ENCODE measurements at places on chromosomes 12 and 14. TPM values are rescaled to one million over a fixed set of nuclear protein-coding genes. Genes with fewer than 3 reads are reported as not detected.

HAL gene
- total RNA-seq, result 0.18 TPM

CLEC4D gene
- not detected for total RNA-seq

GPR65 gene
- 2.2 TPM for total RNA-seq

MYL2 gene
- not detected for total RNA-seq

ZDHHC22 gene
- 0.03 TPM for total RNA-seq

TEAD4 gene
- total RNA-seq, result 51.2 TPM

GRCh38 chr12:6635856-6636531 is at the start of gene LPAR5:
TSS of gene LPAR5 (minus strand) at chr12:6635959. CDS start at chr12:6621248, 14,711 bp downstream.
- peaks cover 3% of the 10 kb centered on the region for H3K4me1 ChIP-seq
- no peaks in the 10 kb centered on the region for H3K27me3 ChIP-seq
- no peak within 1 kb of the TSS for H3K4me3 ChIP-seq
- DNase-seq, result no peak

- H3K27me3 ChIP-seq, result no peaks in the 10 kb centered on the region
- no peak for DNase-seq
- H3K4me3 ChIP-seq, result no peak overlapping the region
Observed at GRCh38 chr12:120261951-120262851, 3.3 kb downstream of the PXN start.

DNA sequence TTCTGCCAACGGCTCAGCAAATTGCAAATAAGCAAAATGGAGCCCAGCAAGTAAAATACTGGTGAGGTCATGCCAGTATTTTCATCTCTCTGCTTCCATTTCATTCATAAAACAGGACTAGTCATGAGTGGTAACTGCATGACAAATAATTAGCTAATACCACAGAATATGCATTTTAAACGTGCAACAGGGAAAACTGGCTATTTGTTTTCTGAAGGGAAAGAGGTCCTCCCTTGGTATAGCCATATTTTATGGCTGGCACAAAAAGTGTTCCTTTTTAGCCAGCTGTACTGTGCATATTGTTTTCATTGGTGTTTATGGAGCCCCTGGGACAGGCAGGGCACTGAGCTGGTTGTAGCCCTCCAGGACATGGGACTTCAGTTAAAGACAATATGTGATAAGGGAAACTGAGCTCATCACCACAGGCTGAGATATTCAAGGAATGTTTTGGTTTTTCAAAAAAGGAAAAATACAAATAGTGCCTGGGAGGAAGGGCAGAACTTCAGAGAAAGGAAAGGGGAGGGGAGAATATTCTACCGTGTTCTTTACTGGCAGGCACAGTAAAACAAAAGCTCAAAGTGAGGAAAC is 26.1 kb upstream of the FOXN3 start:
- peak; percentile 78 for DNase-seq
- peak overlapping the region; percentile 78 for H3K27ac ChIP-seq
- H3K36me3 ChIP-seq, result no peaks in the 10 kb centered on the region

DNA sequence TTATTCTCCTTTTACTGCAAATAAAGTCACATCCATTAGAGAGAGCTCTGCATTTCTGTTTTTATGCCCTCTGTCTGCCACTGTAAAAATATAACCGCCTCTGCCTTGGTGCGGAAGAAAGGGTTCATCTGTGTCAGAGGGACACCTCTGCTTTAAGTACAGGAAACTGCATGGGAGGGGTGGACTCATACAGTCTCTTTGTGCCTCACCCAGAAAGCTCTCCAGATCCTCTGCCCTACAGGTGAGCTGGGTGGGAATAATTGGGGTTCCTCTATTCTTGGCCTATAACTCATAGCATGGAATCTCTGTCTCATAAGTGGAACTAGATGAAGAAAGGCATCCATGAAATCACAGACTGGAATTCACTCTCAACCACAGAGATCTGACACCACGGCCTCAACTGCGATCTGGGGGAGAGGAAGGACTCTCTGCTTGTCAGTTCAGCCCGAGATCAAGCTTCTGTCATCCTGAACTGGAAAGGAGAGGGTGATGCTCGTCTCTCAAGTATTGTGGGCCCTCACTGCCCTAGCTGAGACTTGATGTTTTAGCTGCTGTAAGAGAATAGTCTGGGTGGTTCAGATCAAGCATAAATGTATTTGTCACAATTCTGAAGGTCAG is 702.3 kb downstream of the TMEM121 start:
- no peak overlapping the region for H3K4me3 ChIP-seq
- no peaks in the 10 kb centered on the region for H3K36me3 ChIP-seq
- no peaks in the 10 kb centered on the region for H3K27me3 ChIP-seq

DNA sequence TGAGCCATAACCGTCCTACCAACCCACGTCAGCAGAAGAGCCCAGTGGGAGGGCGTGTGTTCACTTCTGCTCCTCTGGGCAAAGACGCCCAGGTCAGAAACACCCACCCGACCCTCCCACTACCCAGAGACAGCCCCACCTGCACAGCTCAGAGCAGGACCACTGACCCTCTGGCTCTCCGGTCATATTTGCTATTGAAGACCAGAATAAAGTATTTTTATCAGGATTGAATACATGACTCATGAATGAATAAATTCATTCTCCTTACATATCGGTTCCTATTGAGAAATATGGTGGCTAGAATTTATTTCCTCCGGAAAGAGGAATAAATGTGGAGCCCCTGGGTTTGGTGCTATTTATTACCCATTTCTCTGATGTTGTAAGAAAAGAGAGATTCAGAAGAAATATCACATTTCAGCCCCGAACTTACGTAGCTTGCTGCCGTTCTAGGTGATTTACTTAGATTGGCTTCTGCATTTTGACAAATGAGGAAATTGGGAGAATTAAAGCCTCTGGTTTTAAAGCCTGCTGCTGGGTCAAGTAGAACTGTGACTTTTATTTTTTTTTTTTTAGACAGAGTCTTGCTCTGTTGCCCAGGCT is 36.4 kb upstream of the P2RX7 start:
- H3K4me1 ChIP-seq, result peaks cover 8% of the 10 kb centered on the region
- no peak overlapping the region for H3K4me3 ChIP-seq
- no peak for DNase-seq
- no peaks in the 10 kb centered on the region for H3K27me3 ChIP-seq

DNA sequence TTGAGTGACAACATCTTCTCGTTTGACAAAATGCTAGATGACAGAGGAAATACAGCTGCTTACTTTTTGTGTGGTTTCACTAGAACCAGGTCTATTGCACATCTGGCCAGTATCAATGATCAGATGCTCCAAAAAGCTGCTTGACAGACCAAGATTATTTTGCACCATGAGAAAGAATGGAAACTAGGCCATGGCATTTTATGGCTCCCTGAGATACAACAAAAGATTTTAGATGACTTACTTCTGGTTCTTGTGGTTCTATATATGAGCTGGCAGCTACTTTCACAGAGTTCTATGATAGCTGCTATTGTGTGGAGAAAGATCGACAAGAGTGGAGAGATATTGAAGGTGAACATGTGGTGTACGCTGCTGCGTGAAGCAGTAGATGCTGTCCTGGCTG is 25.9 kb upstream of the PPFIBP1 start:
- no peaks in the 10 kb centered on the region for H3K27me3 ChIP-seq
- H3K4me1 ChIP-seq, result no peaks in the 10 kb centered on the region
- H3K4me3 ChIP-seq, result no peak overlapping the region
- no peak overlapping the region for H3K27ac ChIP-seq
- no peak for DNase-seq

- H3K27ac ChIP-seq, result no peak overlapping the region
- no peaks in the 10 kb centered on the region for H3K36me3 ChIP-seq
- H3K4me1 ChIP-seq, result no peaks in the 10 kb centered on the region
- H3K27me3 ChIP-seq, result no peaks in the 10 kb centered on the region
- H3K4me3 ChIP-seq, result no peak overlapping the region
Observed at GRCh38 chr12:1978078-1978862, 26.0 kb downstream of the DCP1B start.

- H3K27me3 ChIP-seq, result no peaks in the 10 kb centered on the region
- no peak for DNase-seq
- no peaks in the 10 kb centered on the region for H3K36me3 ChIP-seq
- peaks cover 4% of the 10 kb centered on the region for H3K4me1 ChIP-seq
Observed at GRCh38 chr12:26767865-26768264, 65.1 kb downstream of the ITPR2 start.

DNA sequence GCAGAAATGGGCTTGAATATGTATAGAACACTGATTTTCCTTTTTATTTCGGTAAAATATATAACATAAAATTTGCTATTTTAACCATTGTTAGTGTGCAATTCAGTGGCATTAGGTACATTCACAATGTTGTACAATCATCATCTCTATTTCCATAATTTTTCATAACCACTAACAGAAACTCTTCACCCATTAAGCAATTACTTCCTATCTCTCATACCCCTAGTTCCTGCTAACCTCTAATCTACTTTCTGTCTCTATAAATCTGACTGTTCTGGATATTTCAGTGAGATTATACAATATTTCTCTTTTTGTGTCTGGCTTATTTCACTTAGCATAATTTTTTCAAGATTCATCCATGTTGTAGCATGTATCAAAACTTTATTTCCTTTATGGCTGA is 8.9 kb upstream of the RNF212B start:
- no peak for DNase-seq
- no peaks in the 10 kb centered on the region for H3K36me3 ChIP-seq
- H3K27me3 ChIP-seq, result no peaks in the 10 kb centered on the region
- H3K27ac ChIP-seq, result no peak overlapping the region
- H3K4me1 ChIP-seq, result no peaks in the 10 kb centered on the region
- no peak overlapping the region for H3K4me3 ChIP-seq

DNA sequence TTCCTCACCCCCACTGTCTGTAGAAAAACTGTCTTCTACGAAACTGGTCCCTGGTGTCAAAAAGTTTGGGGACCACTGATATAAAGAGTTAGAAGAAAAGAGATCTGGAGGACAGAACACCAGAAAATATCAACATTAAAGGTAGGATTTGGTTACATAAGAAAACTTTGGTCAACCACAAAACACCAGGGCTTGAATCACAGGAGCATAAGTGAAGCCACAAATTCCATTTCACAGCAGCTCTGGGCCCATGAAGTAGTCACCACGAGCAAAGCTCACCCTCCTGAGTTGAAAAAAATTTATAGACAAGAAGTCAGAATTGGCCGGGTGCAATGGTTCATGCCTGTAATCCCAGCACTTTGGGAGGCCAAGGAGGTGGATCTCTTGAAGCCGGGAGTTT is 19.4 kb downstream of the RALGAPA1 start:
- no peak overlapping the region for H3K27ac ChIP-seq
- H3K4me1 ChIP-seq, result peaks cover 7% of the 10 kb centered on the region
- H3K36me3 ChIP-seq, result no peaks in the 10 kb centered on the region
- DNase-seq, result no peak
- no peak overlapping the region for H3K4me3 ChIP-seq

GRCh38 chr12:1108276-1108675 is 117.3 kb downstream of the ERC1 start:
- H3K27me3 ChIP-seq, result no peaks in the 10 kb centered on the region
- peaks cover 23% of the 10 kb centered on the region for H3K36me3 ChIP-seq
- no peak overlapping the region for H3K27ac ChIP-seq

GRCh38 chr14:59483363-59483762 is 845 bp downstream of the L3HYPDH start:
- H3K36me3 ChIP-seq, result peaks cover 46% of the 10 kb centered on the region
- H3K4me1 ChIP-seq, result peaks cover 30% of the 10 kb centered on the region
- peak overlapping the region; percentile 98 for H3K27ac ChIP-seq
- peak overlapping the region; percentile 89 for H3K4me3 ChIP-seq
- peak; percentile 65 for DNase-seq
- H3K27me3 ChIP-seq, result no peaks in the 10 kb centered on the region

DNA sequence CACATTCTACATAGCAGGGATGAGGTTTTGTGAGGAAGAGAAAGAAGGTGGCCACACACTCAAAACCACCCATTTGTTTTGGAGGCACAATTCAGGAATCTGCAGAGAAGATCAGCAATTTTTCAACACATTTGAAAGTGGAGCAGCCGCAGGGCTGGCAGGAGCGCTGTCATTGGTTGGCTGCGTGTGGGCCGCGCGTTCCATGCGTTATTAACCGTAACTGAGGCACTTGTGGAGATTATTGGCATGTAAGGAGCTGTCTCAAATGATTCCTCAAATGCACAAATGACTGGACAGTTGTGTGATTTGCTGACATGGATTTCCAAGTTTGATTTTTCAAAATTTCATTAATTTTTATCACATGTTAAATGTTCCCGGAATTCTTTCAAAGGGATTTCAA is 318.5 kb downstream of the TMEM132D start:
- no peak overlapping the region for H3K27ac ChIP-seq
- no peak overlapping the region for H3K4me3 ChIP-seq
- no peaks in the 10 kb centered on the region for H3K36me3 ChIP-seq

DNA sequence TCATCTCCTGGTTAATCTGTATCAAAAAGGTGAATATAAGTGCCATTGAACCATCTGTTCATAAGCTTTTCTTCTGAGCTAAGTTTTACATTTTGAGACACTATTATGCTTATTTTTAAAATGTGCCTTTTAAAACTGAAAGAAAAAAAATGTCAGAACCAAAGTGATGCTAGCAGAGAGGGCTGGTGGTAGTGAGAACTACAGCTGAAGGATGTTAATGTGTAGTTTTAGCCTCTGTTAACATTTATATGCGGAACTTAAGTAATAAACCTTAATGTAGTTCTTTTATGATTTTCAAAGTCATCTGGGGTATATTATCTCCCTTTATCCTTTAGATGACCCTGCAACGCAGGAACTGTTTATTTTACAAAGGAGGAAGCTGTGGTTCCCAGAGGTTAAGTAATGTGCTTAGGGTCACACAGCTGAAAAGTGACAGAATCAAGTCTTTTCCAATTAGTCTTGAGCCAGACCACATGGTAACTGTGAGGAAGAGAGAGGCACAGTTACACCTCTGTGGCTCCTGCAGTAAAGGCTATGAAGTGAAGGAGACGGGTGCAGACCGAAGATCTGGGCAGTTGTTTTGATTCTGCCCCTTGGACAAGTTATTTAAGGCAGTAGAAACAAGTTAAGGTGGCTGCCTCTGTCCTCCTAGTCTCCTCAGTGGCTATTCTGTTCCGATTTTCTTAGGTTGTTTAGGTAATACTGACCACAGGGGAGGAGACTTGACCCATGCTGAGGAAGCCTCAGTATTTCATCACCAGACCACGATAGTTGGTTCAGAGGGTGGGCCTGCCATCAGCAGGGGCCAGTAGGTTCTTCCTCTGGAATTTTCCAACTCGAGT is 23.9 kb downstream of the GNG2 start:
- H3K4me1 ChIP-seq, result peaks cover 11% of the 10 kb centered on the region
- no peaks in the 10 kb centered on the region for H3K36me3 ChIP-seq

DNA sequence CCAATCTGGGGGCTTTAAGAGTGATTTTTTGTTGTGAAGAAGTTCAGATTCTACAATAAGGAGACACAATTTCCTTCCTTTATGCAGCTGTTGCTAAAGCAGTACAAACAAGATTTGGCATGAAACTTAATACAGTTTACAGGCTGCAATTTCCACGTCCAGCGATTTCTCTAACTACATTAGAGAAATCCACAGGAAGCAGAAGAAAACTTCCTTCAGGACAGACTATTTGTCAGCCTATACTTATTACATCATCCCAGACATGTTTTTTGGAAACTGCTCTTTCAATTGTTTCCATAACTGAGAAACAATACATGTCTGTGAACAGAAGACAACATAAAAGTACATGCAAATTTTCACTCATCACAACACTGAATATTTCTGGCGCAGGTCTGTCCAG is 204.3 kb downstream of the TTC7B start:
- no peaks in the 10 kb centered on the region for H3K36me3 ChIP-seq
- H3K27ac ChIP-seq, result no peak overlapping the region
- H3K27me3 ChIP-seq, result no peaks in the 10 kb centered on the region
- H3K4me1 ChIP-seq, result no peaks in the 10 kb centered on the region

Data from SJSA1 (cell line).